ENCODE measurements at places on chromosomes 16 and 17. TPM values are rescaled to one million over a fixed set of nuclear protein-coding genes. Genes with fewer than 3 reads are reported as not detected.

The CSNK1D gene
- 88.1 TPM for polyA plus RNA-seq

The SDR42E2 gene
- polyA plus RNA-seq = not detected

The TP53TG3D gene
- polyA plus RNA-seq = 0.34 TPM

The KRT24 gene
- not detected for polyA plus RNA-seq

The DLX4 gene
- not detected for polyA plus RNA-seq

The PMP22 gene
- polyA plus RNA-seq = 92.2 TPM

All from heart left ventricle (tissue), 16 donors.